ENCODE measurements at places on chromosomes 13 and 19.
A peak's percentile ranks its signal among the peaks of the same experiment; 100 is the strongest.

DNA sequence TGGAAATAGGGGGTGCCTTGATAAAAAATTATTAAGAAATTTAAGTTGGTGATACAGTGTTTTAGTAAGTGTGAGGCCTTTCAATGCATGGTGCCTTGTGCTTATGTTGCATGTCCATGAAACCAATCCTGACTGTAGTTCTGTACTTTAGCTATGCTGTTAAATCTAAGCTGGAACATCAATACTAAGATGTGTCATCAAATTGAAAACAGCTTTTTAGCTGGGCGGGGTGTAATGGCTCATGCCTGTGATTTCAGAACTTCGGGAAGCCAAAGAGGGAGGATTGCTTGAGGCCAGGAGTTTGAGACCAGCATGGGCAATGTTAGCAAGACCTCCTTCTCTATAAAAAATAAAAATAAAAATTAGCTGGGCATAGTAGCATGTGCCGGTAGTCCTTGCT is 930.3 kb upstream of the PCDH9 start:
- no peak for DNase-seq

DNA sequence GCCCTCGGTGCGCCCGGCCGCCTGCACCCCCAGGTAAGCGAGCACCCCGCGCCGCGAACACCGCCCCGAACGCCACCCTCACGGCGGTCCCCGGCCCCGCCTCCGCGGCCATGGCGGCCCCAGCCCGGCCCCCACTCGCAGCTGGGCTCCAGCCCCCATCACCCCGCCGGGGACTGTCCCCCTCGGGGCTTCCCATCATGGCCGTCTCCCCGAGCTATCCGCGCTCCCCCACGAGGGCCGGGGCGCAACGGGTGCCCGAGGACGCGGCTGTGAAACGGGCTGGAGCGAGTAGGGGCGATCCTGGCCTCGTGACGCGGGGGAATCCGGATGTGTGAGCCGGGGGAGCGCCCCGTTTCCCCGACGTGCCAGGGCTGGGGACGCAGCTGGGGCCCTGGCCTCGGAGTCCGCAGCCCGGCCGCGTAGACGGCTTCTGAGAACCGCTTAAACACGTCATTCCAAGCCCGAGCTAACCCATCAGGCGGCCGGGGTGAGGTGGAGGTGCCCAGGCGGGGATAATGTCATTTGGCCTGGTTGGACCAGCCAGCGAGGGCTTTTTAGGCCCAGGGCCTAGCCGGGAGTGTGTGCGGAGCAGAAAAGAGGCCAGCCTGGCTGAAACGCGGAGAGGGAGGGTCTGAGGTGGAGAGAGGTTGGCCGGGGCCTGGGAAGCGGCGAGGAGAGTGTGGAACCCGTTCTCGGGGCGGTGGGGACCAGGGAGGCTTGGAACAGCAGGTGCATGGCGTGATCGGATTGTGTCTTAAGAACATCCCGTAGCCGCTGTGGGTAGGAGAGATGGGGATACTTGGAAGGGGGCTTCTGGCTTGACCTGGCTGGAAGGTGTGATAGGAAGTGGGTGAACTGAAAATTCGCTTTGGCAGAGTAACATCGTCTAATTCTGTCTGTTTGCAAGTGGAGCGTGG is 550 bp downstream of the CERS4 start:
- DNase-seq: peak; percentile 69

- no peak for DNase-seq
These were observed 997.6 kb downstream of the DIAPH3 start for GRCh38 chr13:59166174-59166573.

DNA sequence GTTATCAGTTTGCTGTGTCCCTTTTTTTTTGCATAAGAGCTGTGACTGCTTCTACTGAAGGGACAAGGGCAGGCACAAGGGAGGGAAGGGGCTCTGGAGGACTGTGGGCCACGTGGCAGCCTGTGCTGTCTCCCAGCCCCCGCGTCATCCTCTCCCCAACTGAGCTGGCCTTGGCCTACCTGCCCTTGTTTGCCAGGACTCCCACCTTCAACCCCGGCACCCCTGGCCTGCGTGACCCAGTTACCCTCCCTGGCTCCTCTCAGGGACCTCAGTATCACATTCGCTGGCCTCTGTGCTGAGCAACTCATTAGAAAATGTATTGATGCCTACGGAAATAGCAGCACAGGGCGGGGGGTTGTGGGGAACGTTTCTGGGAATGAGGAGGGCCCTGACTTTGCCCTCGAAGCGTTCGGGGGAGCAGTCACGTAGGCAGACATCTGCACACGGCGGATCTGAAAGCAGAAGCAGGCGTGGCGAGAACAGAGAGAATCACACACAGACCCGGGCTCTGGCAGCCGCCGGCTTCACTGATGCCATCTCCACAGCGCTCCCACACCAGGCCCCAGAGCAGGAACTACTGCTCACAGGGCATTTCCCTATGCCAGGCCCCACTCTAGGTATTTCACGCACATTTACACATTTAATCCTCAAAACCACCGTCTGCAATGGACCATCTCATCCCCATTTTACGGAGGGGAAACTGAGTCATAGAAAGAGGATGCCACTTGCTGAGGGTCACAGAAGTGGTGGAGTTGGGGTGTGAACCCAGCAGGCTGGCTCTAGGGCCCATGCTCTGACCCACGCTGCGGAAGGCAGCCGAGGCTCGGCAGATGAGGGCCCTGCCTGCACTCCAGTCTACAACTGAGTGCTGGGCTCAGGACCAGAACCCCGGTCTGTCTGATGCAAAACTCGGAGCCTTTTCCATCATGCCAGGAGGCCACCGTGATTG is 5.7 kb upstream of the ATF5 start:
- DNase-seq: no peak

GRCh38 chr19:51123381-51123800 is 1.3 kb upstream of the SIGLEC9 start:
- DNase-seq: no peak

DNA sequence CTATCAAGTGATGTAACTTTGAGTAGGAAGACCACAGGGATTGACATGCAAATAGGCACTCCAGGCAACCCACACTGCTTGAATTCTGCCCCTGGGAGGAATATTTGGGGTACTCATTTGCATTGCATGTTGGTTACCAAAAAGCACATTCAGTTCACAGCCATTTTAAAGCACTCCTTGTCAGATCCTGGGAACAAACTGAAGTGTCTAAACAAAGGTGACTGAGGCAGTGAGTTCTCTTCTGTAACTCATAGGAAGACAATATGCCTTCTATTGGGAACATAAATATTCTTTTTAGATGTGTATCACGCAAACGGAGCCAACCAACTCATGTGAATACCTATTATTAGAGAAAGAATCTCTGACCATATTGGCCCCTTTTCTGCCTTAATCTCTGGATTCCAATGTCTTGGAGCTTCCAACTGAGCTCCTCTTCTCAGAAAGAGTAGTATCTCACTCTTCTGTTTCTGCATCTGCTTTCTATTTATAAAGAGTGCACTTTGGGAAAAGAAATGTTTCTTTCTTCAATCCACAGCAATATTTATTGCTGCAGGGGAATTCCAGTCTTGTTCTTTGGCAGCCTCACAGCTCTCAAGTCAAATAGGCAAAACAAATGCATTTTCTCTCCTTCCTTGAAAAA is 125.7 kb upstream of the NBEA start:
- DNase-seq: no peak

- DNase-seq: no peak
These were observed 14.9 kb upstream of the ZBTB7A start for GRCh38 chr19:4081441-4082129.

GRCh38 chr19:42132030-42132628 is at the start of gene POU2F2:
TSS of gene POU2F2 (minus strand) at chr19:42132446. CDS start at chr19:42132411, 35 bp downstream.
- DNase-seq: no peak

GRCh38 chr13:112131713-112132113 is 64.8 kb downstream of the SOX1 start:
- peak; percentile 74 for DNase-seq

- DNase-seq: peak; percentile 55
These were observed 13.9 kb upstream of the PAK4 start for GRCh38 chr19:39111593-39112199.

- DNase-seq: no peak
These were observed 138.9 kb downstream of the ATP11A start for GRCh38 chr13:112828756-112829155.

GRCh38 chr13:28529836-28530235 is 34.9 kb upstream of the FLT1 start:
- DNase-seq: no peak

GRCh38 chr13:95614641-95615245 is 29.8 kb downstream of the DZIP1 start:
- DNase-seq: no peak

DNA sequence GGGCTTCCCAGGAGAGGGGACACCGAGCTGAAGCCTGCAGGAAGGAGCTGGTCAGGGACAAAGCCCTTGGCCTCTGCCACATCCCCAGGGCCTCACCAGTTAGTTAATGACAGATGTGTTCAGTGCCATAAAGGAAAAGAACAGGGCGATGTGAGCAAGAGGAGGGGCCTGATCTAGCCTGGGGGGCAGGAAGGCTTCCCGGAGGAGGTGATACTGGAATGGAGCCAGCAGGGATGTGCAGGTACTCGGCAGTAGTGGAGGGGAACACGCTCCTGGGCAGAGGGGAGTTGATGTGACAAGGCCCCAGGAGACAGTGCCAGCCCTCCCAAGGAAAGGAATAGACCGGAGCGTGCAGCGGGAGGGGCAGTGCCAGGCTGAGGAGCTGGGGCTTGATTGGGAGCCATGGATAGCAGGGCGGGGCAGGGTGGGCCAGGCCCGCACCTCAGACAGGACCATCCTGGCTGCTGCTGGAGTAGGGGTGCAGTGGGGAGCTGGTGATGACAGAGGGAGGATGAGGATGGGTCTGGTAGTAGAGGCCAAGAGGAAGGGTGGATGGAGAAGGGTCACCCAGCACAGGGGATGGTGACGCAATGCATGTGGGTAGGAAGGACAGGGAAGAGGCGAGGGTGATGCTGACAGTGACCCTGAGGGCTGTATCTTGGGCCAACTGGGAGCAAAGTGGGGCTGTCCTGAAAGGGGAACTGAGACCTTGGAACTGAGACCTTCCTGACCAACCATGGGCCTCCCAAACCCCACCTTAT is 4.1 kb downstream of the C19orf33 start:
- no peak for DNase-seq

DNA sequence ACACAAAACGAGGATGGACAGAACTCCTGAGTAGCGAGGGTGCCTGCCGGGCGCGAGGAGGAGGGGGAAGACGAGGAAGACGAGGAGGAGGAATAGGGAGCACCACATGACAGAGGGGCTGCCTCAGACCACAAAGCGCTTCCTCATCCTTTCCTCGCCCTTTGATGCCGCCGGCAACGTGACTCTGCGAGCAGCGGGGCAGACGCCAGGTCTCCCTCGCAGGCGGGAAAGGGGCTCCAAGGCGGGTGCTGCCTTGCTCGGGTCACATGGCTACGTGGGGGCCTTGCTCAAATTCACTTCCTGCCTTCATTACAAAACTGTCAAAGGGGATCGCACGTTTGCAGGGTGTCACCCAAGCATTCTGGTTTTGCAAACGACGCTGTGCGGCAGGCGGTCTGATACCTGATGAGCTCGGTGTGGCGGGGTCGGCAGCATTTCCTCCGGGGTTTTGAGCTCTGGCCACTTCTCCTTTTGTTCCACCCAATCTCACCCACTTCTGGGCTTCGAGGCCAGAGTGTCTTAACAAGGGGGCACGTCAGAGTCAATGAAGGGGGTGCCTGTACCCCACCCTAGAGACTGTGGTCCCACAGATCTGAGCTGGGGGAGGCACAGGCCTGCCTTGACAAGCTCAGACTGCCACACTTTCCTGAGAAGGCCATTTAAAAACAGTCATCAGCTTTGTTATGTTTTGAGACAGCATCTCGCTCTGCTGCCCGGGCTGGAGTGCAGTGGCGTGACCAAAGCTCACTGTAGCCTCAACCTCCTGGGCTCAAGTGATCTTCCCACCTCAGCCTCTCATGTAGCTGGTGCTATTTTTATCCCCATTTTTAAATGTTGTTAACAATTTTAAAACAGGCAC is 14.9 kb downstream of the MAP2K2 start:
- DNase-seq: no peak

DNA sequence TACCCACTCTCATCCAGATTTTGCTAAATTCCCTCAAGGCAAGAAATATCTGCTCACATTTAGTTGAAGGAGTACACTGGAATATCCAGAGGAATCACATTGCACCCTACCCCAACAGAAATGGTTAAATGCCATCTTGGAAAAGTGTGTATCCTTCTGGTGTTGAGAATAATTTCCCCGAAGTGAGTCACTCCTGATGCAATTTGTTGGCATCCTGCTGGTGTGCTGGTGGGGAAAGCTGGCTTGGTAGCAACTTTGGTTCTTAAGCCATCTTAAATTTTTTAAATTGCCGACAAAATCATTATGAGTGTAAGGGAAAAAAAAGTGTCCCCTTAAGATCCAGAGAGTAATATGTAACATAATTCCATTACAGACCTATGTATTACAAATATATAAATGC is 337.3 kb upstream of the DACH1 start:
- no peak for DNase-seq

DNA sequence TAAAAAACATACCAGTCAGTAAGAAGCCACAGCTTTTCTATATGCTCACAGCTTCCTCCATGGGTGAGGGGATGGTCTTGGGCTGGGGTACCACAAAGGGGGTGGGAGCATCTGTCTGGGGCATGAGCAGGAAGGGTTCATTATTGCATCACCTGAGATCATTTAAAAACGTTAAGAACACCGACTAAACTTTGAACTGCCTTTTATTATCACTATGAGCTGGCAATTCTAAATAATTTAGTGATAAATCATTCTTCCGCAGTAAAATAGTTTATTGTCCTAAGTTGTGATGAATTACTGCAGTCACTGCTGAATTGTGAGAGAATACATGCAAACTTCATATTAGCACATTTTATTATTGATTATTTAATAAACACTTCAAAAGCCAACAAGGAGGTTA is 71.6 kb downstream of the KL start:
- DNase-seq: no peak

DNA sequence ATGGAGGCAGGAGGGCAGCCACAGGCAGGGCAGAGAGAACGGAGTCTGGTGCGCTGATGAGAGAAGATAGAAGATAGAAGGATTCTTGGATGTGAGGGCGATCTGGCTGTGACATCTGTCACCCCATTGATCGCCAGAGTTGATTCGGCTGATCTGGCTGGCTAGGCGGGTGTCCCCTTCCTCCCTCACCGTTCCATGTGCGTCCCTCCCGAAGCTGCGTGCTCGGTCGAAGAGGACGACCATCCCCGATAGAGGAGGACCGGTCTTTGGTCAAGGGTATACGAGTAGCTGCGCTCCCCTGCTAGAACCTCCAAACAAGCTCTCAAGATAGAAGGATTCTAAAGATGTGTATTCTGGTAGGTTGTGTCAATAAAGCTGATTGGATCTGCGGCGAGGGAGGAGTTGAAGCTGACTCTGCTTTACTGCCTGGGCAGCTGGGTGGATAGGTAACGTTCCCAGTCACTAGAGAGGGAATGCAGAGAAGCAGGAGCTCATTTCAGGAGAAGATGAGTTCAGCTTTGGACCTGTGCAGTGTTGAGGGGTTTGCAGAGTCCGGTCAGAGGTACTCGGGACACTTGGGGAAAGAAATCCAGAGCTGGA is 5.1 kb downstream of the UBAC2 start:
- DNase-seq: no peak
